ENCODE measurements at places on chromosomes 12 and 14.

- DNase-seq: no peak
Measured at GRCh38 chr12:103441437-103442181, 54.2 kb downstream of the C12orf42 start.

DNA sequence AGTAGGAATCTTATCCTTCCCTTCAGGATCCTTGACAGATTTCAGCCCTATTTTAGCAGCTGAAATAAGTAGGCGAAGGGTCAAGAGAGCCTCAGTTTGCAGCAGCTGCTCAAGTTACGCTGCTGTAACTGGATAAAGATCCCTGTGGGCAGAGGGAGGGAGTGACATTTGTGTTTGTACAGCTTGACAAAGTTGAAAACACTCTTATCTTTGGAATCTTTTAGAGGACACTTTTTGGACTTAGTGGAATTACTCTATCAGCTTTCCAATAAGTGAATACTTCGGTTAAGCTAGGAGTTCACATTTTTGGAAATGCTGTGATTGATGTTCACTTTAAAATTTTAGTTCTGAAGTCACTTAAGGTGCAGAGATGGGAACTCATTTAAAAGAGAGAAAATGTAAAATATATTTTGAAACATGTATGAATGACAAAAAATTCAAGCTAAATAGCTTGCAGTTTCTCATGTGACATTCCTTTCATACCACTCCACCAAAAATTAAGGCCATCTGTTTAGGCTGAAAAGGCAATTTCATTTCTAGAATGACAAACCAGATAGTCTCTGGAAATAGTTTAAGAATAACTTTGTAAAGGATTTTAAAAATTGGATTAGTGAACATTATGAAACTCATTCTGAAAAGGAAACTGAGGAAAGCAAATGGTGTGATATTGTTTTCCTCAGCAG, 55.2 kb downstream of the SLC38A4 start:
- DNase-seq: no peak

DNA sequence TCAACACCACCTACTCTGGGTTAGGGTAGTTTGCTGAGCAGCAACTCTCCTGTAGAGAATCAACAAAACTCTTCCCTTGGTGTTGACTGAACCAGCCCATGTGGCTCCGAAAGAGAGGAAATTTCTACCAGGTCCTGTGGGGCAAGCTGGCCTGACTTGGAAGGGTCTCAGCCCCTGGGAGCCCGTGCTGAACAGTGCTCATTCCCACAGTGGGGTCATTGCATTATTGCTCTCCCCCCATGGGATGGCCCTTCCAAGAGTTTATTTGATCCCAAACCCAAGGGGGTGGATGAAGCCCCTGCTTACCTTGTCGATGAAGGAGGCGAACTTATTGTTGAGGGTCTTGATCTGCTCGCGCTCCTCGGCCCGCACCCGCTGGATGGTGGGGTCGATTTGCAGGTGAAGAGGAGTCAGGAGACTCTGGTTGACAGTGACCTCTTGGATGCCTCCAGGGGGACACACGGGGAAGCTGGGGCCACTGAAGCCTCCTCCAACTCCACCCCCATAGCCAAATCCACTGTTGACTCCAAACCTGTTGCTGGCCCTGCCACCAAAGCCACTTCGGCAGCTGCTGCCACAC, 580 bp downstream of the KRT75 start:
- DNase-seq: no peak

GRCh38 chr12:113232840-113233585, 11.7 kb downstream of the TPCN1 start:
- no peak for DNase-seq

DNA sequence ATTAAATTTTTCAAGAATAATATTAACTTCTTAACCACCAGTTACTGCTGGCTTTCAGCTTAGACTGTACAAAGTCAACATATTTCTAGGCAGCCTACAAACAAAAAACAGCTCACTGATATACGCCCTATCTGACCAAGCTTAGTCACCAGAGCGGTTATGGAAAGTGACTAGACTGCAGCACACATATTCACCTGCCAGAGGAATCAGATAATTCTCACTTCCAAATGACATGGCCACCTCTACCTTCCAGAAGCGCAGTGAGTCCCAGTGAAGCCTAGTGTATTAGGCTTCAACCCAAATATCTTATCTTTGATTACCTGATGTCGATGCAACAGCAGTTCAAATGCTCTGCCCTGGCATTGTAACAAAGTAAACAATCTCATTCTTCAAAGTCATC, 8.5 kb downstream of the STXBP6 start:
- no peak for DNase-seq

DNA sequence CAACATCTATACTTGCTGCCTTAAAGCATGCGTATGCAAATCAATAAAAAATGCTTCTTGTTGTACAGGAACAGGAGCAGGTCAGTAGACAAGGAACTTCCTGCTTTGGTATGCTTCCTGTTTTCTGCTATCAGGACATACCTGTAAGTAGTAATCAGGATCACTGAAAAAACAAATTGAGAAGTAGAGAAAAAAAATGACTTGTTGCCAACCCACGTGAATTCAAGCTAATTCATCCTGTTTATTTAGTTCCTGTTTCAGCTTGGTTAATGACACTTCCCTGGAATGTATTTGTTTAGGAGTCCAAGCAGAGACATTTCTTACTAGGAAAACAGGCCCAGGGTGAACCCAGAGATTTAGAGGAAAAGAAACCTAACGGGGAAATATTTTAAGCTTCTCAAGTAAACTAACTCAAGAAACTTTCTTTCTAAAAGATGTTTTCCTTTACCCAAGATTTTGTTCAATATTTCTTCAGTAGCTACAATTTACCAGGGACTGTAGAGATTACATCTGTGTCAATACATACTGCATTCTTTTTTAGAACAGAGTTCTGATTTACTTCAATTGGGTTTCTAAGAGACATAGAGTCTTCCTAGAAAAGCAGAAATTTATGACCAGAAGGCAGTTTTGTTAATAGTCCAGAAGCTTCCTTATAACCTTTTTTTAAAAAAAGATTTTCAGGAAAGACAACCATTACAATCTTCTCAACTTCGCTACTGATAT, 124.2 kb downstream of the PAWR start:
- no peak for DNase-seq

DNA sequence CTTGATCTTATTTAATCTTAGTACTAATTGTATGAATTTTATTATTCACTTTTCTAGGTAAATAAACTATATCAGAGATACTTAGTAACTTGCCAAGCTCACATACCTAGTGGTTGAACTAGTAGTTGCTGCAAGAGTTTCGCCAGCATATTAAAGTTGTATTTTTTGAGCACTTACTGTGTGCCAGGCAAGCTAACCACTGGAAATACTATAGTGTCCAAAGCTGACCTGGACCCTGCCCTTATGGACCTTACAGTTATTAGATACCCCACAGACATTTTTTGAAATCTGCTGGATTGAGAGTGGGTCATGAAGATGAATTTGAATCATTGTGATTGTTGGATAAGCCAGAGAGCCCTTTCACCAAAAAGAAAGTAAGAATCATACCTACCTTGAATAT, 125.0 kb downstream of the RAD51B start:
- no peak for DNase-seq

GRCh38 chr12:132284071-132284826, 45.1 kb downstream of the GALNT9 start:
- no peak for DNase-seq

GRCh38 chr14:99479906-99480869, at the start of gene SETD3:
Gene SETD3 (minus strand): TSS chr14:99480859. CDS start chr14:99465805, 15,054 bp downstream.
- DNase-seq: no peak

DNA sequence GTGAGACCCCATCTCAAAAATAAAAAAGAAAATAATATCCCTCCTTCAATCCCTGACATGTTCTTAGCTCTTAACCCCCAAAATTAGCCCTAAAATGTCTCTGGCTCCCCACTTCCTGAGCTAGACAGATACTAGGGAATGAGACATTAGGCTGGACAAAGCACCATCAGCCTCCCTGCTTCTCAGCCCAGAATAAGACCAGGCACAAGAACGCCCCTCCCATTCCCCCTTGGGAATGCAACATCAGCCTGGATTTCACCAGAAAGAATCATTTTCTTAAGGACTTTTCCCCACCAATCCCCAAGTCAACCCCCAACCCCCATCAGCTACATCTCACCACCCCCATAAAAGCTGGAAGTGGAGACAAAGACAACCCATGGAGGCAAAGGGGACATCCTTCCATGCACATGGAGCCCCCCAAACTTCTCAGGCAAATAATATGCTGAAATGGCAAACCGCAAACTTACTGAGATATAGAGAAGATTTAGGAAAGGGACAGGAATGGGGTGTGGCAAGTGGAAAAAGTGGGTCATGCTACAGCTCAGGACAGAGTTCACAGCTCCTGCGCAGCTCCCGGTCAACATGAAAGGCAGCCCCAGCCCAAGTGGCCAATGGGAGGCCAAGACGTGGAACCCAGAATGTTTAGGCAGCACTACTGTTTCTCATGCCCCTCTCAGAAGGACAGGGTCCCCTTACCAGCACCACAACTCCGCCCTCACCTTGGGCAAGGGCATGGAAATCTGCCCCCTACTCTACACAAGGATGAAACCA, 2.7 kb downstream of the CHD4 start:
- DNase-seq: no peak

- DNase-seq: no peak
Measured at GRCh38 chr14:75430976-75431375, 3.2 kb downstream of the JDP2 start.

- no peak for DNase-seq
Measured at GRCh38 chr14:106848330-106849121, 1322.1 kb downstream of the TMEM121 start.

DNA sequence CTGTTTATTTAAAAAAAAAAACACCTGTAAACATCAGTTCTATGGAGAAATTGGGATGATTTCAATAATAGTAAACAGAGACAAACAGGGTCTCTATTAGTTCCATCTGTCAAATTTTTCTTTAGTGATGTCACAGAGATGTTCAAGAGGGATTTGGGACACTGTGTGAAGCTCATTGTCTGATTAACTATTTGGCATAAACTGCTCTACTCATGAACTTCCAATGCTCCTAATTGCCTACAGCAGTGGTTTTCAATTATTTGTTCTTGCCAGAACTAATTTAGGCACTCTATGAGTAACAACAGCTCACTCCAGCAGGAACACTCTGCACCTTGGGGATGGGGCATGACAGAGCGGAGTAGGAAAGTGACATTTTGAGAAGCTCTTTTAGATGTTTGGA, 250.1 kb upstream of the PRKD1 start:
- DNase-seq: no peak

- DNase-seq: peak; percentile 93
Measured at GRCh38 chr14:92625213-92625612, 111.6 kb downstream of the RIN3 start.

- DNase-seq: no peak
Measured at GRCh38 chr12:63206909-63207308, 55.9 kb upstream of the AVPR1A start.

- DNase-seq: no peak
Measured at GRCh38 chr12:80936353-80936641, 1.4 kb downstream of the LIN7A start.

GRCh38 chr14:104443391-104444158, 136.0 kb upstream of the C14orf180 start:
- DNase-seq: no peak

DNA sequence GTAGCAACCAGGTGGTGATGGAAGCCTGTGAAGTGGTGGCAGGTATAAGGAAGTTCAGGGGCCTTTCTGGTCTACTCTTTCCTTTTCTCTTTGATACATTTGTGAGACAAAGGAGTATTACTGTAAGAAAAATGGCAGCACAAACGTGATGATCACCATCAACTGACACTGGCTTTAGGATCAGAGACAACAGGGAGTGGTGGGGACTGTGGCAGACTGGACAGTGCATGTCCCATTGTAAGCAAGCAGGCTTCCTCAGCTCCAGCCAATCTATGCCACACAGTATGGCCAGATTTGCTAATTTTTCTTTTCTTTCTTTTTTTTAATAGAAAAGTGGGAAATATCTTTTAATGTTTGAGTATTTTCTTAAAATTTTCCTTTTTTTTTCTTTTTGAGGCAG, 19.0 kb upstream of the IFT81 start:
- DNase-seq: no peak

- DNase-seq: no peak
Measured at GRCh38 chr12:75982169-75982564, 49.4 kb downstream of the PHLDA1 start.

DNA sequence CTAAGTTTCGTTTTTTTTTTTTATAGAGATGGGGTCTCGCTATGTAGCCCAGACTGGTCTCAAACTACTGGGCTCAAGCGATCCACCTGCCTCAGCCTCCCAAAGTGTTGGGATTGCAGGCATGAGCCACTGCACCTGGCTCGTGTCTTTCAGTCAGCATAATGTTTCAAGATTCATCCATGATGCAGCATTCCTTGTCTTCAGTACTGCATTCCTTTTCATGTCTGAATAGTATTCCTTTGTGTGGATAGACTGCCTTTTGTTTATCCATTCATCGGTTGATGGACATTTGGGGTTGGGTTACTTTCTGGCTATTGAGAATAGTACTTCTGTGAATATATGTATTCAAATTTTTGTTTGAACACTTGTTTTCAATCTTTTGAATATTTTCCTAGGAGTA, 37.4 kb downstream of the HCAR2 start:
- DNase-seq: no peak

Measured in fibroblast of skin of left biceps (primary cell).